ENCODE measurements at places on chromosomes 1 and 21.

DNA sequence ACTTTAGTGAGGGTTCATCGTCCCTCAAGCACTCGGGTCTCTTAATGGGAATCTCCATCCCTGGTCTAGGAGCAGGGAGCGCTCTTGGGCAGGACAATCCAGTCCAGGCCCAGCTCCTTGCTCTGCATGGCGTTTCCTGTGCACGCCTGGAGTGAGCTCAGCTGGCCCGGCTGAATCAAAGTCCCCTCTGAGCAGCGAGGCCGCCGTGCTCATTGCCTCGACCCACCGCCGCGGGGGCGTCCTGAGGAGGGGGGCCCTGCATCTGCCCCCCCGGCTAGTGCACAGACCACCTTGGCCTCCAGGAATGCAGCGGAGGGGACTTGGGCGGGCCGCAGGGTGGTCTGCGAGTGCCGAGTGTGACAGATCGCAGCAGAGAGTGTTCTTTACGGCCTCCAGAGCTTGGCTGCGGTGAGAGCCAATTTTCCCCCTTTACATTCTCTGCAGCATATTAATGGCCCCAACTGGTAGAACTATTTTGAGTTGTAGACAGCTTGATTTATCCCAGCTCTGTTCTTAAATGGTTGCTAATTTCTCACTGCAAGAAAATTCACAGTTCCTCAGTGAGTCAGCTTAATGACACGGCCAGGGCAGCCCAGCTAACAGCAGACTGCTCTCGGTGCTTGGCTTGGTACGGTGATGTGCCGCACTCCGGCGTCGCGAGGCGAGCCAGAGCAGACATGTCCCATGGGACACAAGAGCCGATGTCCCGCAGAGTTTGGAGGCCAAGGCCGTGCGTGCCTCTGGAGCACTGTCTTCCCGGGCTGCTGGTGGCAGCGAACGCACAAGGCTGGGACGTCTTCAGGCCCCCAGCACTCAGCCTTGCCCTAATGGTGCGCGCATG, 39.8 kb downstream of the SNAP47 start:
- DNase-seq, result no peak

DNA sequence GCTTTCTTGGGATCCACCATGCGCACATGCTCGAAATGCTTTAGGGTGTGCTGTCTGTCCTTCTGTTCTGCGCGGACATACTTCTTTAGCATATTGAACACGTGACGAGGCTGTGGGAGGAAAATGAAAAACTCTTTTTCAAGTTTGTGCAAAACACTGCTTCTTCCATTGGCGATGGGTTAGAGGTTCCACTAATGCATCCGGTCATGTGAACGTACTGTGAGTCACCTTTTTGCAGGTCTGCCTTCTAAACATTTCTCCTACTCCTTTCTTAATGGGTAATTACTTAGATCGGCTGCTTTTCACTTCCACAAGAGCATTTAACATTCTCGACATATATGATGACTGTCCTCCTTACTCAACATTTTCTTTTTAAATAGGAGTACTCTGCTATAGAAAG, 214.9 kb downstream of the APP start:
- no peak for DNase-seq

- no peak for DNase-seq
These were observed 51.6 kb downstream of the PLPP3 start for GRCh38 chr1:56527548-56528302.

GRCh38 chr1:170730438-170730837, 66.5 kb downstream of the PRRX1 start:
- no peak for DNase-seq

DNA sequence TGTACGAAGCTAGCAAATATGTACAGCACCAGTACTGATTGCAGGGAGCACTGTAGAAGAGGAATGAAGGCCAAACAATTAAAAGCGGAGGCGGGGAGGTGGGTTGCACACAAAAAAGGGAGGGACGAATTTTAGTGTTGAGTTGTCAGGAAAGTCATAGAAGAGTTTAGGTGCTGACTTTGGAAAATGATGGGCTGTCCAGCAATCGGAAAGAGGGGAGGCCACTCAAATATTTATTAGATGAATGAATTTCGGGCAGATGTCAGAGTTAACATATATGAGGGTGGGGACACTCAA, 537 bp upstream of the ANKRD13C start:
- no peak for DNase-seq

DNA sequence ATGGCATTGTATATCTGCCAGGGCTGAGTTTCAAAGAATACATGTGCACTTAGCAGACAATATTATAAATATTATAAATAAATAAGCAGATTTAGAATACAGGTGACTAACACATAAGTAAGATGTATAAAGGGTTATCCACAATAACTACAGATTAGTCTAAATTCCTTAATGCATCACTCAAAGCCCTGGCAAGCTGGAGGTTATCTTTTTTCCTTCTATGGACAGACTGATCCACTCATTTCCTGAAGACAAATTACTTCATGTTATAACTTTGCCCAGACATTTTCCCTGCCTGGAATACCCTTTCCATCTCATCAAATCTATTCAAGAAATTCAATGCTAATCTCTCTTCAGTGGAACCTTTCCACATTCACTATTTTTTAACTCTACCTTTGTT, 38.8 kb downstream of the LUZP1 start:
- peak; percentile 22 for DNase-seq

GRCh38 chr21:29550205-29550604, 251.5 kb downstream of the BACH1 start:
- DNase-seq, result no peak

GRCh38 chr1:26320896-26321295, 3.1 kb downstream of the CD52 start:
- DNase-seq, result no peak

DNA sequence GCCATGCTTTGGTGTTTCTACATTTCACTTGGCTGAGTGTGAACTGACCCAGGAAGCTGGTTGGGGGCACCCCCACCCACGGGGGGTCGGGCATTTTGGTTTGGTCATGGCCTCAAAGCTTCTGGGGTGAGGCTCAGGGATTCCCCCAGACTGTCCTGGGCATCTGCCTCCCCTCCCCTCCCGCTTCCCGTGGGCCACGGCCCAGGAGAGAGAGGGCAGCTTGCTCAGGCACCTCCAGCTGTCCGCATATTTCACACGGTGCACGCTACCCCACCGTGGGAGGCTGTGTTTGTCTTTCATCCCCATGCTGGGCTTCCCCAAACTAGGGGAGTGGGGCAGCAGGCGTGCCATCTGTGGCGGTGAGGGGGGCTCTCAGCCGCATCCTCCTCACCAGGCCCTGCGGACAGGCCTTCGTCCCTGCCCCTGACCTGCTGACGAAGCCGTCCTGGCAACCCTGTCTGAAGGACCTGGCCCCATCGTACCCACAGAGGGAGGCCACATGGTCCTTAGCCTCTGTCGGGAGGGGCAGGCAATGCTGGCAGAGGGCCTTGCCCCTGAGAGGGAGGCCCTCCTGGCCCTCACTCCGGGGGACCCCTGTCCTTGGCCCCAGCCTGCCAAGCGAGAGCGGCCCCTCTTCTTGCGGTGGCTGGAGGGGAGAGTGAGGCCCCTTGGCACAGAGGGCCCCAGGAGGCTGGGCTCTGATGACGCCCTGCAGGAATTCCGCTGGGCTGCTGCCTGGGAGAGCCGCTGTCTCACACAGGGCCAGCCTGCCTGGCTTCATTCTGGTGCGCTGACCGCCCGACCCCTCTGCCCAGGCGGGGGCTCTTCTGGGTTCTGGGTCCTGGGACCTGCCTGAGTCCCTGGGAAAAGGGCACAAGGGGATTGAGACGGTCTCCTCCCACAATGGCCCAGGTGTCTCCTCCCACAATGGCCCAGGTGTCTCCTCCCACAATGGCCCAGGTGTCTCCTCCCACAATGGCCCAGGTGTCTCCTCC, 22.1 kb downstream of the TP73 start:
- DNase-seq, result no peak

DNA sequence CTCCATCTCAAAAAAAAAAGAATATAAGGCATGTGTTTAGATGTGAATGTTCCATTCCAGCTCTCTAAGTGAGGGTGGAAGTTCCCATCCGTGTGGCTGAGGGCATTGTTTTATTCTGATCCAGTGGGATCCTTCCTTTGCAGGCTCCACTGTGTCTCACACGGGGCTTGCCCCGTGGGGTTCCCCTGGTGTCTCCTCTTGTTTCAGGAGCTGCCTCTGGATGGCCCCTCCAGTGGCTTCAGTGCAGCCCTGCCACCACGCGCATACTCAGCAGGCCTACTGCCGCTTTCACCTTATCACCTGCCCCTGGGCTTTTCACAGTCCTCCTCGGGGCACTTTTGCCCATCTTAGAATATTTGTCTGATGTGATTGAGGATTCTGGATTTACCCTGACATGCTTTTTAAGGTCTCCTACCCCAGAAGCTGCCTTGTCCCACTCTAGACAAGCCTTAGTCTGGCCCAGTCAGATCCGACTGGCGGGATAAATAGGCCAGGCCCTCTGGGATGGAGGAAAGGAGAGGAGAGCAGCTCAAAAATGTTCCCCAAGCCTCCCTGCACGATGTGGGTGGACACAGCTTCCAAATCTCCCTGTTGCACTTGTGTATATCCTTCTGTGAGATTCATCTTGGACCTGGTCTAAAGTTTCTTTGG, 55.2 kb downstream of the FAM163A start:
- no peak for DNase-seq

DNA sequence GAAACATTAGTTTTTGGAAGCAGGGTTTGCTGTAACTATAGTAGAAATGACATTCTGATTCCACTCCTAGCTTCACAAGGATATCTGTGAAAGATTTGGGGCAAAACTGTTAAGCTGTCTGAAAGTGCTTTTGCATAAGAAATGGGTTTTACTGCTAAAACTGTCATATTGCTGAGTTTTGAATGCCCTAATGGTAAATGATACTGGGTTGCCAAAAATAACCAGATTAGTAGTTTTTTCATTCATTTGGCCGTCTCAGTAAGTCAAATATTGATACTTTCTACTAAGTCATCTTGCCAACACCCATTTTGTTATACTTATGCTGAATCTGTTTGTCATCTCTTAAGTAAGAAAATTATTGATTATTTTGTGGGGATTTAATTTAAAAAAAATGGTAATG, 399 bp upstream of the PTPRC start:
- no peak for DNase-seq

DNA sequence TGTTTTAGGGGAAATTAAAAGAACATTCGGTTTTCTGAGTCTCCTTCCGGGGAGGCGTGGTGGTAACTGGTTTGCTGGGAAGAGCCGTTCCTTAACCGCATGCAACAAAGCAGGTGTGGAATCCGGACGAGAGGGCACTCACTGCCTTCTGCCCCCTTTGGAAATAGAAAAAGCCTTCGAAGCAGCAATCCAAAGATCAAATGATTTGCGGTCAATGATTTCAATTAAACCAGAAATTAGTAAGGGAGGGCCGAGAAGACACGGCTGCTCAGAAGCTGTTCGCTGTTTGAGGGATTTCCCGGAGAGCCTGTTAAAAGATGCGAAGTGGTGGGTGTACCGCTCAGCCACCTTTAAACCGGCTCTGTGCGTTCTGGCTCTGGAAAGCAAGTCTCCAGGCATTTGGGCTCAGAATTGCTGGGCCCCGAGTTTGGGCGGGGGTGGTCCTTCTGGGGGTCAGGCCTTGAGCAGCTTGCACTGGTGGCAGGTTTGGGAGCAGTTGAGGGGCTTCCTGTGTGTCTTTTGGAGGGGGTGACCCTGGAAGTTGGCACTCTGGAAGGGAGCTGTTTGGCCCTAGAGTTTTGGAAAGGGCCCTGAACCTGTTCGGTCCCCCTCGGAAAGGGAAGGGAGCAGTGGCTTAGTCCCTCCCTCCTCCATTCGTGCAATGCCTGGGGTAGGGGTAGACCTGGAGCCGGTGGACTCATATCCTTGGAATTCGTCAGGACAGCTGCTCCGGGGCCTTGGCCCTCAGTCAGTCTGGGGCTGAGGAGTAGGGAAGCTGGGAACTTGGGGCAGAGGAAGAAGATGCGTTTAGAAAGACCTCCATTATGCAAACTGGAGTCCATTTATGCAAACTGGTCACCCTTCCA, 3.1 kb downstream of the SIM2 start:
- DNase-seq, result no peak

DNA sequence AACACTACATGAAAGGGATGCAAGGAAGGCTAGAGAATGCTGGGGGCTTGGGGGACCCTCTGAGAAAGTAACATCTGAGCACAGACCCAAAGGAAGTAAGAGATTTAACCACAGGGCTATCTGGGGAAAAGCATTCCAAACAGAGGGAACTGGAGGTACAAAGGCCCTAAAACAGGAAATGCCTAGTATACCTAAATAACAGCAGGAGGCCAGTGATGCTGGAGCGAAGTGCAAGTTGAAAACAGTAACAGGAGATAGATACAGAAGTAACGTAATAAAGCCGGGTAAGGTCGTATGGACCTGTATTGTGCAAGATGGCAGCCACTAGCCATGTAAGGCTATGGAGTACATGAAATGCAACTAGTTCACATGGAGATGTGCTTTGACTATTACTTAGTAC, 52.1 kb downstream of the CD34 start:
- no peak for DNase-seq

- DNase-seq, result no peak
These were observed 11.7 kb upstream of the USP48 start for GRCh38 chr1:21794656-21795055.

DNA sequence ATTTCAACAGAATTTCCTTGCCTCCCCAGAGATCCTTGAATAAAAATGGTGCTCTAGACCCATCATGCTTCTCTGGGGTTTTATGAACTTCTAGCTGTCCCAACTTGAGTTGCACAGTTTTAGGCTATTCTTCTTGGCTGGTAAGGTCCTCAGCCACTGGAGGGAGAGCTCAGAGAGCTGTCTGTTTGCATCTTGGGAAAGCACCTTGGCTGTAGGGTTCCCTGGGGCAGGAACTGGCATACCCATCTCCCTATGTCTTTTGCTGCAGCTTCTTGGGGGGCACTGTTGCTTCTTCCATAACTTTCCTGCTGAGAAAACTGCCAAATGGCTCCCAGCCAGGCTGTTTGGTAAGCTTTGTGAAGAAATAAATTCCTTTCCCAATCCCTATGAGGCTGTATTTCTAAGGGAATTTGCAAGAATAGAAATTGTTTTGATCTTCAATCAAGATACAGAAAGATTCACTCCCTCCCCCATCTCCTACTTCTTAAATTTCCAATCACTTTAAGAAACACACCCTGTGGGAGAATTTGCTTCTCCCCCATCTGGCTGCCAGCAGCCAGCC, 8.2 kb upstream of the FMOD start:
- DNase-seq, result no peak

DNA sequence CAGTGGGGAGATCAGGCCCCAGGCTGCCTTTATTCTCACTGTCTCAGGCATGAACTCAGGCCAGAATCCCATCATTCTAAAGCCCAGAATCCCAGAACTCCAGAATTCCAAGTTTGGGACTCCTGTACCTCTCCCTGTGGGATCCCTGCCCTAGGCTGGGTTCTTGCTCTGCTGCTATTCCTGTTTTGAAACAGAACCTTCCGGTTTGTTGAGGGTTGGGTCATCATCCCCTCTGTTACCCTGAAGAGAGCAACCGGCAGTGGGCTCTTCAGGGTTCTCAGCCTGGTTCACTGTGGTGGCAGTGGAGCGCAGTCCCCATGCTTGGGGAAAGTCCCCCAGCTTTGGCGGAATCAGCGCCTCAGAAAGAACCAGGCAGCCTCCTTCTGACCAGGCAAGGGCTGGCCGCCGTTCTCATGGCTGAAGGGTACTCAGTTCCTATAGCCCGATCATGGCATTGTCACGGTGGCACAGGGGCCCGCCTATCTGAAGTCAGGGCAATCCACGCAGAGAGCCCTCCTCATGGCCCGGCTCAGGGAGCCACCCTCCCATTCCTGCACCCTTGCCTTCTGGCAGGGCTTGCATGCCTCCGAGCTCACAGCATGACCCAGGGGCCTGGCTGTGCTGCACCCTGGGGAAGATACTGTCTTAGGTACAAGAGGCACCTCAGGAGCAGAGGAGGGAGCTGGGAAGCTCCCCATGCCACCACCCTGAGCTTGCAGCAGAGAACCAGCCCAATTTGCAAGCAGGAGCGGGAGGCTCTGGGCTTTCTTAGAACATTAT, 335.6 kb upstream of the VAMP3 start:
- DNase-seq, result no peak
